ENCODE measurements at places on chromosomes 16 and 17.

GRCh38 chr17:45380046-45380765 is 52.5 kb downstream of the ARHGAP27 start:
- DNase-seq, result no peak

GRCh38 chr16:17571499-17572093 is 100.8 kb upstream of the XYLT1 start:
- DNase-seq, result no peak

- DNase-seq, result no peak
Observed at GRCh38 chr16:73692861-73693260, 603.8 kb upstream of the PSMD7 start.

GRCh38 chr16:8986818-8987191 is 23.1 kb upstream of the USP7 start:
- no peak for DNase-seq

DNA sequence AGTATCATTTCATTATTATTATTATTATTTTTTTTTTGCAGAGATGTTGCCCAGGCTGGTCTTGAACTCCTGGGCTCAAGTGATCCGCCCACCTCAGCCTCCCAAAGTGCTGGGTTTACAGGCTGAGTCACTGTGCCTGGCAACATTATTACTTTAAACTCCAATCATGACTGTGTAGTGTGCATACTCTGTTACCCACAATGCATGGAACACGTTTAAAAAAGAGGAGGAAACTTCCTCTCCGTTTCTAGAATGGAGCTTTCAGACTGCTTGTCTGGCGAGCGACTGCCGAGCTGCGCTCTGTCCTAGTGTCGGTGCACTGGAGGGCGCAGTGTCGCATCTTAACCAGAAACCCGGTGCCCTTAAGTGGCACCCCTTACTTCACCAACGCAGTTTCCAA is 22.1 kb upstream of the FASN start:
- no peak for DNase-seq

DNA sequence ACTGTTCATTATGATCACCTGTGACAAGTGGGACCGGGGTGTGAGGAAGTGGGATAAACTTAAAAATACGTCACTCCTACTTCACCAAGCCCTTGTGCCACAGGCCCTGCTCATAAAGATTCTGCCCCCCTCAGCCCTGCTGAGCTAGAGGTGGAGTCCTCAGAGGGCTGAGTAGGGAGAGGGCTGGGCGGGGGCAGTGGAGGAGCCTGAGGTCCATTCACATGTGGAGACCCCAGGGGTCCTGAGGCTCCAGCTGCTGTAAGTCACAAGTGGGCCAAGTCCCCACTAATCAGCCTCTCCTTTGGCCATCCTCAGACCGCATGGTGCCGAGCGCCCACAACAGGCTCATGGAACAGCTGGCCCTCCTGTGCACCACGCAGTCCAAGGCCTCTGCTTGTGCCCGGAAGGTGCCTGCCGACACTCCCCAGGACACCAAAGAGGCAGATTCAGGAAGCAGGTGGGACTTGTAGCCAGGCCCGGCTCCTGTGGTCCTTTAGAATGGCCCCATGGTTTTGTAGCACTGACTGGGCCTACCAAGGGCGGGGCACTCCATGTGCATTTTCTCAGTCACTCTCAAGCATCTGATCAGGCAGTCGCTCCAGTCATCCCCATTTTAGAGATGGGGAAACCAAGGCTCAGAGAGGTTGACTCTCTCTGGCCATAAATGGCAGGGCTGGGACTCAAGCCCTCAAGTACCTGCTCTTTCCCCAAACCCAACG is 10.4 kb downstream of the DNAAF8 start:
- no peak for DNase-seq
